CD4-positive, CD25-positive, alpha-beta regulatory T cell (primary cell): ENCODE measurements at places on chromosomes 4 and X.

DNA sequence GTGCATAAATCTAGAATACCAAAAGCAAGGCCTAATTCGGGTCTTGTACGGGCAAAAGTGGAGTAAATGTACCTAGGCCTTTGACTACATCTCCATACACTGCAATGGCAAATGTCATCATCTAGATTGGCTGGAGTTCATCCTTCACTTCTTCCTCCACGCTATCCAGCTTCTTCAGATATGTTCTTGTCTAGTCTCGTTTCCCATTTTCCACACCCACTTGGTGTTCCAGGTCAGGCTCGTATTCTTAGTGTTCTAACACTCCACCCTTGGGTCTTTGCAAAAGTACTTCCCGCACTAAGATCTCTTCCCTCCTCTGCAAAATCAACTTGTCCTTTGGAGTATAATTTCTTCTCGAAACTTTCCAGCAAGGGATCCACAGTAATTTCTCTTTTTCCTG, 1.4 kb downstream of the COQ2 start:
- DNase-seq: no peak

DNA sequence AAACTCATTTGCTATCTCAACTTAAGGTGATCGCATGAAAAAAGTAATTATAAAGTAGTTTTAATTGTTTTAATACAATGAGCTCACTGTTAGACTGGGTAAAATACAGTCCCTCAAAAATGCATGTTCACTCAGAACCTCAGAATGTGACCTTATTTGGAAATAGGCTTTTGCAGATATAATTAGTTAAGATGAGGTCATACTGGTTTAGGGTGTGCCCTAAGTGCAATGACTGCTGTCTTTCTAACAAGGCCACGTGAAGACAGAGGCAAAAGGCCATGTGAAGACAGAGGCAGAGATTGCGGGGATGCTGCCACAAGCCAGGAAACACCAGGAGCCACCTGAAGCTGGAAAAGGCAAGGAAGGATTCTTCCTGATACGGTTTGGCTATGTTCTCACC, 262.1 kb downstream of the NKX6-1 start:
- DNase-seq: no peak

DNA sequence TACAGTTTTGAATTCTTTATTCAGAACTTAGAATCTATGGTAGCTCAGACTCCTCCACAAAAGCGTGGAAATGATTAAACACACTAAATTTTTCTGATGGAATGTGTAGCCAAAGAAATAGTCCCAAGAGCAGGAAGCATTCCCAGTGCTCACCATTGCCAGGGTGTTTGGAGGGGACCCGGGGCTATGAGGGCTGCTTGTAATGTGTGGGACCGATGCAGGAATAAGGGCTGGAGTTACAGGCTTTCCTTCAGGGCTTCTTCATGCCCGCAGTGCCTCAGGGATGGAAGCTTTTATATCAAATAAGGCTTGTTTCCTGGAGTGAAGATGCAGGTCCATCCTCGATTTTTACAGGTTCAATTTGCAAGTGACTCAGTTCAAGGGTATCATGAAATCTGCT, 25.8 kb downstream of the WWC2 start:
- DNase-seq: no peak

DNA sequence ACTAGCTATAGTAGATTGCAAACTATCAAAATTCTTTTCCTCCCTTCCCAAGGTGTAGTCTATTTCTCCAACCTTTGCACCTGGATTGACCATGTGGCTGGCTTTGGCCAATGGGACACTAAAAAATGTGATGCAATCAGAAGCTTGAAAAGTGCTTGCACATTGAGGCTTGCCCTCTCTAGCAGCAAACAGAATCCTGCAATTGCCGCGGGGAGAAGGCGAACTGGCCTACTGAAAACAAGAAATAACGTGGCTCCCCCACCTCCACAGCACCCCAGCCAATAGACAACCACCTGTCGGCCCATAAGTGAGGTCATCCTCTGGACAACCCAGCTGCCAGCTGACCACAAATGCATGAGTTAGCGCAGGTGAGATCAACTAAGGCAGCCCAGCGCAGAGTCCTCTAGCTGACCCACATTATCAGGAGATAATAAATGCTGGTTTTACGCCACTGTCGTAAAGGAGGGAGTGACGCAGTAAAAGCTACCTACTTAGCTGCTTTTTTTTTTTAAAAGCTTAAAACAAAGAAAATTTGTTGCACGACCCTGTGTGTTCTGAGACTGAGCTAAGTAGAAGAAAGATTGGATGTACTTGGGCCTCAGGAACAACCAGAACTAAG, 95.2 kb downstream of the GK start:
- no peak for DNase-seq

DNA sequence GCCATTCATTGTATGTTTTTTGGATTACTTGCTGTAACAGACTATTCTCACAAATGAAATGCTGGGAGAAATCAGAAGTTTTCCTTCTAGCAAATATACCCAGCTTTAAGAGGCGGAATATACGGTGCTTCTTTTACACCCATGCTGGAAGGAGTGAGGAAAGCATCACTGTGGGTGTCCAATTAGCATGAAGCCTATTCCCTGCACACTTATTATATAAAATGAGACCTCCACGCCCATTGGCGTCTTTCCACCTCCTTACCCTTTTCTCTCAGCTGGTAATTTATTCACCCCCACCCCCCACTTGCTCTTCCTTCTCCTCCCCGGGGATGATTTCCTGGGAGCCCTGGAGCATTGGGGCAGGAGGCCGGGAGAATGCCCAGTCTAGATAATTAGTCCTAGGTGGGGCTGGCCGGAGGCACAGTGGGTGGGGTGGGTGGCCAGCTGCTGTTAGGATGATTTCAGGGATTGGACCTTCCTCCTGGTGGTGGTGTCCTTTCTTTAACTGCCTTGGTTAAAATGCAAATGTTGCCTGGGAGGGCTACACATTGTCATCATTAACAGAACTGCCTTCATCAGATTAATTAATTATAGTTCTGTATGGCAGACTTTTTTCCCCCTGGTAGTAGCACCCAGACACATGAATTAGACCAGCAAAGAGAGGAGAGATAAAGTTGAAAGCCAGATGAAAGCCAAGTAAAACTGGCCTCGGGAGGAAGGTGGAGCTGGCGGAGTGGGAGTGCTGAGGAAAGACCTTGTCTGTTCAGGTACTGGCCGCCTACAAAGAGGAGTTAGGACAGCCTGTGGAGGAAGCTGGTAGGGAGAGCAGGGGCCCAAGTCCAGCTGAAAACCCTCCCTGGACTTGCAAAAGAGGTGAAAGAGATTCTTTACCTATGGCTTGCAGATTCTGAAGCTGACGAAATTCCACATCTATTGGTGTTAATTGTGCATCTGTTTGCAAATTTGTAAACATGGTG, 11.4 kb downstream of the SHROOM2 start:
- no peak for DNase-seq

GRCh38 chrX:72478853-72479252, 93.8 kb downstream of the HDAC8 start:
- DNase-seq: no peak

DNA sequence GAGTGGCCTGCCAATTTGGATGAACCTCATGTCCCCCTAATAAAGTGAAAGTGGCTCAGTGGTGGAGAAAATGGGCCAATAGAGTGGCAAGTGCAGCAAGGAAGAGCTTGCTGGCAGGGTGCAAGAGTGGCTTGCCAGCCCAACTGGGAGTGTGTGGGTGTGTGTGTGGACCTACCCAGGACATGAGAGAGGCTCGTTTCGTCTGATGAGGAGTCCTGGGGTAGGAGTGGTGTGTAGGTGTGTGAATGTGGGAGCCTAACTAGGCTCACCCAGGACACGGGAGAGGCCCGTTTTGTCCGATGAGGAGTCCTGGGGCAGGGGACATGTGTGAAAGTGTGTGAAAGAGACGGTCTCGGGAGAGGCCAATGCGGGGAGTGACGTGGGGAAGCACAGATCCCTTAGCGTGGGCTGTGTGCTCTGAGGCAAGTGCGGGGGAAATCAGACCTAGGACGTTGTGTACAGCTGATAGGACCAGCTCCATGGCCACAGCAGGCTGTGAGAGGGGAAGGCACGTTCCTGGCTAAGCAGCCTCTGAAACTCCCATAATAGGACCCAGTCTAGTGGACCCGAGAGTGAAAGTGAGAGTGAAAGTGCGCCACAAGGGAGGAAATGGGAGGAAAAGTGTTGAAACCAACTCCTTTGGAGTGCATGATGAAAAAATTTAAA, 5.3 kb downstream of the GAGE10 start:
- DNase-seq: no peak

DNA sequence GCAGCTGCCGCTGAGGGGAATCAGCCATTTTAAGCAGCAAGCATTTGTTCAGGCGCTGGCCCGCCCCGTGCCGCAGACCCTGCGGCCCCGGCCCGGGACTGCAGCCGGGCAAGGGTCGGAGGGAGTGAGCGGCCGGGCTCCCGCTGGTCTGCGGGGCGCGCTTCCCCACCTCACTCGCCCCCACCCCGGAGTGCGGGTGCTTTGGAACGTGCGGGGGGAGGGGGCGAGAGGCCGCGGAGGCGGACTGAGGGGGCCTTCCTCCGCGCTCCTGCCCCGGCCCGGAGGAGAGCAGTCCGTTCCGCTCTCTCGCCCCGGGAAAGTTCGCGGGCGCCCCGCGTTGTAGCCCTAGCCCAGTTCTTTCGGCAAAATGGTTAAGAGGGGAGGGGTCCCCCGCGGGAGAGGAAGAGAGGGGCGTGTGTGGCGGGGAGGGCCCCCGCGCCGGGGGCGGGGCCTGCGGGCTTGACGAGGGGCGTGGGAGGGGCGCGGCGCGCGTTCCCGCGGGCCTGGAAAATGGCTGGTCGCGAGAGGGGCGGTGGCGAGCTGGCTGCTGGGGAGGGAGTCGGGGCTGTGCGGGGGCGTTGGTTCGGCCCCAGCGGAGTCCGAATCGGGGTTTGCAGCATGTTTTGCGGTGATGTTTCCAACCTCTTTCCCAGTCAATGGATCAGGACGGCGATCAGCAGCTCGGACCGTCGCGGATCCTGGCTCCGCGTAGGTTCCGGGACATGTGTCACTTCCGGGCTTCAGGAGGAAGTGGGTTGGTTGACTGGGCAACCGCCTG, 942 bp downstream of the ING2 start:
- DNase-seq: peak; percentile 92
